ENCODE measurements at places on chromosomes 7 and 10.

DNA sequence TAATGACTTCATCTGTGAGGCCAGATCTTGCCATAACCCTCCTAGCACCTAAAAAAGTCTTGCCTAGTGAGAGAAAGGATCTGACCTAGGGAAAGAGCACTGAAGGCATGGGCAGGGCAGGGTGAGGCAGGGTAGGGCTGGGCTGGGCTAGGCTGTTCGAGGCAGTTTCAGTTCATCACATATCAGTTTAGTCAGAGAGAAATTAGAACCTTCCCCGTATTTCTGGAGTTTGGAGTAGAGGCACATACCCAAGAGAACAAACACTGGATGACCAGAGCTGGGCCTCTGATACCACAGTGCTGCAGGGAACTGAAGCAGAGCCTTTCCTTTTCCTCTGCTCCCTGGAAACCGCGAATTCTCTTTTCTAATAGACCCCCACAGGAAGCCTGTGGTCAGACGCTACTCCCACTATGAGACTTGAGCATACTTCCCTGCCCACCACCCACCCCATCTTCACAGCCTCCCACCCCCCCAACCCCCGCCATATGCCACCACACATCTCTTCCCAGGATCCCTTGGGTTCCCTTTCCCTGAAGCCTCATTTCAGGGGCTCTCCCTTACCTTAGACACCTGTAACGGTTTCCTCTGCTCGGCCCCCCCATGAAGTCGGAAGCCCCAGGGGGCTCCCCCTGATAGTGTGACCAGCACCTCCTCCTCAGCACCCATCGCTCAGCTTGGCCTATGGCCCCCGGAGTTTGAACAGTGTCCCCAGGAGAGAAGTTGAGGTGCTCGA lies 406 bp downstream of the SYNPO2L start:
- DNase-seq, result no peak

DNA sequence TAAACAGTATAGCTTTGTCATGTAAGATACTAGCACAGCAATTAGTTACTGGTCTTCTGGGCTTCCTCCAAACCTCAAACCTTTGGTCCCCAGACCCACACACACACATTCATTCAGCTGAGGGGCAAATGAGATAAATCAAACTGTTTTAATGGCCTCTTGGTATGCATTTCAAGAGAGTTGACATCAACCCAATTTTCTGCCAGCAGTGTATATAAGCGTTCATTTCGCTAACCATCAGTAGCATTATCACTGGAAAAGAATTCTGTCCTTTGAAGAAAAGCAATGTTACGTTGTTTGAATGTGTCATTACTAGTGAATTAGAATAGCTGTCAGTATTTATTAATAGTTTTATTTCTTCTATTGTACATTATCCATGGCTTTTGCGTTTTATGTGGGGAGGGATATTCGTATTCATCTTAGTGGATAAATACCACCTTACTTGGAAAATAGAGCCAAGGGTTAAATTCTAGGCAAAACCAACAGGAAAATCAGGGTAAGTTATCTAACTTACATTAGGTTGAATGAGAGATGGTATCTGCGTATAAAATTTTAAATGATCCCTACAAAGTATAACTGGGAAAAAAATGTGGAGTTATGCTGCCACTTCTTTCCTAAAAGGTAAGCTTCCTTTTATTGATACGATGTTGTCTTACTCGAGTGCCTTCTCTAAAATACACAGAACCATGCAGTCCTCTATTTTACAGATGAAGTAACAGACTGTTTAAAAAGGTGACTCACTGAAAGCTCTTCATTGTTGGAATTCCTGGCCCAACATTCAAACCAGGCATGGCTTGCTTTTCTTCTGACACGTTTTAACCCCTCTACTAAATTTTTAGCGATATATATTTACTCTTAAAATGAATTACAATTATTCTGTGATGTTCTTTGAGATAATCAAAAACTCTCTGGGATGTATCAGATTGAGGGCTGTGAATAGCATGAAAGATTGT lies 2.0 kb upstream of the ZMYND11 start:
- DNase-seq, result no peak

- no peak for DNase-seq
Measured at GRCh38 chr7:46210467-46210866, 289.4 kb upstream of the IGFBP3 start.

GRCh38 chr7:54986716-54987115 lies 32.1 kb upstream of the EGFR start:
- no peak for DNase-seq
